Foreskin fibroblast (primary cell): ENCODE measurements at places on chromosomes 2 and 18.

- no peak for DNase-seq
Measured at GRCh38 chr2:238487134-238487533, 60.4 kb downstream of the ASB1 start.

DNA sequence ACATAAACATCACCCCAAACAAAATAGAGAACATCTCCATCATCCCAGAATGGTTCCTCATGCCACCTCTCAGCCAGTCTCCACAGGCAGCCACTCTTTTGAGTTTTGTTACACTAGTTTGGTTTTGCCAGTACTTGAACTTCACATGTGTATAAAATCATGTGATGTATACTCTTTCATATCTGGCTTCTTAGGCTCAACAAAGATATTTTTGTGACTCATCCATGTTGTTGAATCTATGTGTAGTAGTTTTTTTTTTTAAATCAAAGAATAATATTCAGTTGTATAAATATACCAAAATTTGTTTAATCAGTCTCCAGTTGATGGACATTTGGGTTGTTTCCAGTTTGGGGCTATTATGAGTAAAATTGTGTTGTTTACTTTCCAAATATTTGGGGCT lies 75.9 kb downstream of the PMS1 start:
- DNase-seq = no peak

DNA sequence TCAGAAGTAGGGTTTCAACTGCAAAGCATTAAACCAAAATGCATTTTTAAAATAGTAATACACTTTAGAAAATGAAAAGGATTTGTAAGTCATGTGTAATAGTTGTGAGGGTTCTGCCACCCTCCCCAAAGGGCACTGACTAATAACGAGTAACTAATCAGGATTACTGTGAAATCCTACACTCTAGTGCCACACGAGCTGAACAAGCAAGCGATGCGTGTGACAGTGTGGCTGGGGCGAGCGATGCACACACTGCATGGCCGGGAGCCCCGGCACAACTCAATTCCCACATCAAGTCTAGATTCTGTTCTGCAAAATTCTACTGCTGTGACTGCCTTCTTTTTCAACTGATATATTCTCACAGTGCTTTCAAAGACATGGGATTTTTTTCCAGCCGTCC lies 156.4 kb downstream of the SEPTIN10 start:
- DNase-seq = no peak

- peak; percentile 28 for DNase-seq
Measured at GRCh38 chr2:228039752-228040534, 141.5 kb downstream of the SPHKAP start.

GRCh38 chr2:14401873-14402272 lies 230.6 kb upstream of the LRATD1 start:
- DNase-seq = no peak

- DNase-seq = no peak
Measured at GRCh38 chr2:88091943-88092342, 24.3 kb downstream of the SMYD1 start.

DNA sequence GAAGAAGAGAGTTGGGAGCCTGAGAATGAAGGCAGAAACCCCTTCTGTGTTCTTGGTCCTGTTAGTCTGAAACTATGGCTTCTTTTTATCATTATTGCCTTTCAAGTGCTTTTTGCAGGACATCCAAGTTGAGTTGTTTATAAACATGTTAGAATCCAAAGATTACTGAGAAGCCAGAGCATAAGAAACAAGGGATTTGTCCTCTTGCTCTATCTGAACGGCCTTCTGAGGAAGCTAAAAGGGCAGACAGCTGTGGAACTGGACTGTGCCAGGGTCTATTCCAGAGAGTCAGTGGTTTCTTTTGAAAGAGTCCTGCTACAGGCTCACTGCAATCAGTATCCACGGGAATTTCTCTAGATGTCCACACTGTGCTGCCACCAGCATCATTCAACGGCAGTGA lies 86.6 kb downstream of the ARHGAP28 start:
- no peak for DNase-seq

DNA sequence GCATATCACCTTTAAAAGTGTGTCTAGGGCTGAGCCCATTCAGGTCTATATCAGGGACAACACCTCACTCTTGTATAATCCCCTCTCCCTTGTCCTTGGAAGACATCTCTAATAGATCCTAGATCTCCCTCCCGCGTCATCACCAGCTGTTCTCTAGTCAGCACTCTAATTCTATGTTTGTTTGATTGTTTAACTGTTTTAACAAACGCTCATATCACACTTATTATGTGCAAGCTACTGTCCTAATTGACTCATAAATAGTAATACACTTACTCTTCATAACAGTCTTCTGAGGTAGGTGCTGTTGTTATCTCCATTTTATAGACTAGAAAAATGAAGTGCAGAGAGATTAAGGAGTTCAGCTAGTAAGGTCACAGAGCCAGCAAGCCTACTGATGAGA lies 1.6 kb upstream of the ERMN start:
- no peak for DNase-seq

GRCh38 chr18:7729868-7730267 lies 162.8 kb downstream of the PTPRM start:
- DNase-seq = no peak

GRCh38 chr18:13520306-13520705 lies 206.1 kb downstream of the FAM210A start:
- DNase-seq = no peak

GRCh38 chr18:56861244-56861643 lies 210.1 kb downstream of the WDR7 start:
- DNase-seq = no peak

DNA sequence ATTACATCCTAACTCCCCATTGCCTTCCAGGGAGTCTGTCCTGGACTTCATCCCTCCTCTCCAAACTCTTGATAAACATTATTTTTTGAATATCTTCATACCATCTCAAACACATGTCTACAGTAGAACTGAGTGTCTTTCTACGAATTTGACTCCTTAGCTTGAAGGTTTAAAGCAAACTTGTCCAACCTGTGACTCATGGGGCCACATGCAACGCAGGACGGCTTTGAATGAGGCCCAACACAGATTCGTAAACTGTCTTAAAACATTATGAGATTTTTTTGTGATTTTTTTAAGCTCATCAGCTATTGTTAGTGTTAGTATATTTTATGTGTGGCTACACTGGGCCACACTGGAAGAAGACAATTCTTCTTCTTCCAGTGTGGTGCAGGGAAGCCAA lies 98.1 kb downstream of the PARD3B start:
- no peak for DNase-seq

DNA sequence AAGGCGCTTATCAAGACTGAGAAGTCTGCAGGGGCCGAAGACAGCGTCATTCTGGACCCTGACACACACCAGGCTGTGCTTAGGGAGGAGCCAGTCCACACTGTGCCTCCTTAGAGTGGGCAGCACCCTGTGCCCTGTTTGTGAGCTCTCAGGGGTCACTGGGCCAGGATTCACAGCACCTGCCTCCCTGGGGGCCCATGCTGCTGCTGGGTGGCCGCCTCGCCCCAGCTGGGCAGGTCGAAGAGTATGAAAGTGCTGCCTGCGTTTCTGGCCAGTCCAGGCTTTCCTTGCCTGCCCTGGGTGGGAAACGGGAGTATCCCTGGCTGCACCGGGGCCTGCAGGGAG lies 15.4 kb upstream of the GPR55 start:
- DNase-seq = no peak

DNA sequence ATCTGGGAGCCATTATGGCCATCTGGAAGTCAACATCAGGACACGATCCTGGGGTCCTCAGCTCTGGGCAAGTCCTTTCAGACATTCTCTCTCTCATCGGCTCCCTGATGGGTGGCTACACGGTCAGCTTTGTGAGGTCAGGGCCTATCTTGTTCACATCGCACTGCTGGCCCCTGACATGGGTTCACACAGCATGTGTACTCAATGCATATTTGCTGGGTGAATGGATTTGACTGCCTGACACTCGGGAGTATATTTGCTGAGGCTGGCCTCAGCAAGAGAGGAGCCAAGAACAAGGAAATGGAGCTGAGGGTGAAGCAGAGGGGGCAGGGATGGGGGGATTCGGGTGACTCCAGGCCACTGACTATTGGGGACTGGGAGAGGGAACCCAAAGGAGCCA lies 50.5 kb downstream of the SLC4A5 start:
- DNase-seq = no peak

DNA sequence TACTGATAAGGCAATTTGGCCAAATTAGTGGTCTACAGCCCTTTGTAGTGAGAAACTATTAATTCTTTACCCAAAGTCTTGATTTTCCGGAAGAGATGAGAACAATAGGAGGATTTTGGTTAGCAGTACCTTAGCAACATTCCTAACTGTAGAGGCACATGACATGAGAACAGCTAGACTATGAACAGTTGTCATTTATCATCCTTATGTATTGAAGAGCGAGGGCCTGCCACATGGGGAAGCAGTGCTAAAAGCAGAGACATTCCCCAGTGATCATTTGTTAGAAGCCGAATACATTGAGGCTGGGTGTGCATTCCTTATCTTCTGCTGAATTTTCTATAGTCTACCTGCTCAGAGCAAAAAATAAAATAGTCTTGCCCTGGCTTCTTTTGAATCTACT lies 65.2 kb downstream of the RBBP8 start:
- DNase-seq = no peak
